Ascending aorta (tissue), 2 donors: ENCODE measurements at places on chromosomes 12 and 14.

DNA sequence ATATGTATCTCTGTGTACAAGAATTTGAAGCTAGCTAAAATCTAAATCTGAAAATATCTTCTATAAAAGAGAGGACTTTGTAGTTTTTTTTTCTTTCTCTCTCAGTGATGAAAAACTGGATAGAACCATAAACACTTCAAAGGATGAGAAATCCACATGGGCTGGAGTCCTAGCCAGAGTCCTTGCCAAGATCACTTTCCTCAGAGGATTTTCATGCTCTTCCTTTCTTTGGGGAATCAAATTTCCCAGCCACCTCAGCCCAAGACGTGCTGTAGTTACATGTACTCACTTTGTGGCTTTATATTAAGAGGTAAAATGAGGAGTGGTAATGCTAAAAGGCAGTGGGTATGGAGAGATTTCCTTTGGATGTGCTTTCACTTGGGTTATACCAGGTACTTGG lies 110.3 kb downstream of the SLC38A1 start:
- no peak overlapping the region for H3K27ac ChIP-seq
- no peaks in the 10 kb centered on the region for H3K36me3 ChIP-seq
- DNase-seq, result no peak
- peaks cover 3% of the 10 kb centered on the region for H3K4me1 ChIP-seq
- H3K27me3 ChIP-seq, result no peaks in the 10 kb centered on the region

- no peak for DNase-seq
- no peaks in the 10 kb centered on the region for H3K27me3 ChIP-seq
- H3K36me3 ChIP-seq, result no peaks in the 10 kb centered on the region
- no peak overlapping the region for H3K4me3 ChIP-seq
Measured at GRCh38 chr12:124694250-124694649, 126.8 kb upstream of the NCOR2 start.

DNA sequence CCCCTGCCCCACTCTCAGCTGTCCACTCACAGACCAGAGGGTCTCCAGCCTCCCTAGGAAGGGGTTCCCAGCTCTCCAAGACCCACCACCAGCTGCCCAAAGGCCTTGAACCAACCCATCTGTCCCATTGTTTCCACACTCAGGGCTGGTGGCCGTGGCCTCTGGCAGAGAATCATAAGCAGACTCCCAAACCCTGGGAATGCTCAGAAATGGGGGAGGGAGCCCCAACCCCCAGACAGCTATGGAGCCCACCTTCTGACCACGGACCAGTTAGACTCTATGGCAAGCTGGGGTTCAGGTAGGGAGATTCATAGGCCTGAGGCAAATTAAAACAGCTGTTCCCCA lies 280.0 kb downstream of the DPF3 start:
- H3K36me3 ChIP-seq, result no peaks in the 10 kb centered on the region
- no peak overlapping the region for H3K27ac ChIP-seq
- peaks cover 8% of the 10 kb centered on the region for H3K4me1 ChIP-seq
- no peak for DNase-seq
- H3K4me3 ChIP-seq, result no peak overlapping the region

DNA sequence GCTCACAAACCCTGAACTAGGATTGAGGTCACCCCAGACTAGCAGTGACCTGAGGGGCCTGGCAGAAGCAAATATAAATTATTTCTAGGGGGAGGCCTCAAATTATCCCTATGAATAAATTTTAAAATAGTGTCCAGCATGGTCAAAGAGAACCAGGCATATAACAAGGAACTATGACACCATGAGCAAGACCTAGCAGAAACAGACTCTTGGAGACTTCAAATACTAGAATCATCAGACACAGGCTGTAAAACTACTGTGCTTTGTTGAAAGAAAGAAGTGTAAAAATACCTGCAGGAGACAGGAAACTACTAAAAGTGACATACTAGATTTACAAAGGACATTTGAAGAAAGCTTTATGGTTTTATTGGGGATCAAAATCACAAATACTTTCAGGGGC lies 3.2 kb upstream of the BCL7A start:
- no peaks in the 10 kb centered on the region for H3K27me3 ChIP-seq
- no peaks in the 10 kb centered on the region for H3K4me1 ChIP-seq
- no peak overlapping the region for H3K4me3 ChIP-seq
- no peak for DNase-seq
- no peak overlapping the region for H3K27ac ChIP-seq

- no peak overlapping the region for H3K4me3 ChIP-seq
- DNase-seq, result no peak
- H3K36me3 ChIP-seq, result no peaks in the 10 kb centered on the region
- H3K27me3 ChIP-seq, result no peaks in the 10 kb centered on the region
Measured at GRCh38 chr12:32151552-32151951, 44.9 kb downstream of the BICD1 start.

DNA sequence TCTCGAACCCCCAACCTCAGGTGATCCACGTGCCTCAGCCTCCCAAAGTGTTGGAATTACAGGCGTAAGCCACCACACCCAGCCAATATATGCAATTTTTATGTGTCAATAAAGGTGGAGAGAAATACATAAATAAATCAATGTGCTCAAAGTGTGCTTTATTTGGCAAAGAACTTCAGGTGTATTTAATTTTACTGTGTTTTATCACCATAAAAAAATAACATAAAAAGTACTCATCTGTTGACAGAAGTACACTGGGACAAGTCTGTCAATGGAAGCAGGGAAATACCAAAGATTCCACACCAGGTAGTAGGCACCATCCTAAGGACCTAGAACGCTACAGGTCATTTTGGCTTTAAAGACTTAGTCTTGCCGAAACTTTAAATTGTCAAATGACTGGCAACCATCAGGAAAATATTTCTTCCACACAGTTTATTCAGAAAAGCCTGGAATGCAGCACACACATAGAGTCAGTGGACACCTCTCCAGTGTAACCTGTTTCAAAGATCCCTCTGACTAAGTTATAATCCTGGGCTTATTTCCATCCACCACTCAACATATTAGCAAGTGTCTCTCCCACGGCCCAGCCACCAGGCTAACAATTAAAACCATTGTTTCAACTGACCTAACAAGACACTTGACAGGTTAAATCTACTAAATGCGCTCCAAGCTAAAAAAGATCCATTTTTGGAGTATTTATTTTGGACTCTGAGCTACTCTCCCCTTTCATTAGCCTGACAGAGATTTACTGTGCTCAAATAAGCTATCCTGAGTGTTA lies 4.2 kb downstream of the ERO1A start:
- DNase-seq, result no peak
- H3K4me3 ChIP-seq, result no peak overlapping the region
- peaks cover 3% of the 10 kb centered on the region for H3K4me1 ChIP-seq
- H3K27ac ChIP-seq, result no peak overlapping the region
- H3K36me3 ChIP-seq, result no peaks in the 10 kb centered on the region

DNA sequence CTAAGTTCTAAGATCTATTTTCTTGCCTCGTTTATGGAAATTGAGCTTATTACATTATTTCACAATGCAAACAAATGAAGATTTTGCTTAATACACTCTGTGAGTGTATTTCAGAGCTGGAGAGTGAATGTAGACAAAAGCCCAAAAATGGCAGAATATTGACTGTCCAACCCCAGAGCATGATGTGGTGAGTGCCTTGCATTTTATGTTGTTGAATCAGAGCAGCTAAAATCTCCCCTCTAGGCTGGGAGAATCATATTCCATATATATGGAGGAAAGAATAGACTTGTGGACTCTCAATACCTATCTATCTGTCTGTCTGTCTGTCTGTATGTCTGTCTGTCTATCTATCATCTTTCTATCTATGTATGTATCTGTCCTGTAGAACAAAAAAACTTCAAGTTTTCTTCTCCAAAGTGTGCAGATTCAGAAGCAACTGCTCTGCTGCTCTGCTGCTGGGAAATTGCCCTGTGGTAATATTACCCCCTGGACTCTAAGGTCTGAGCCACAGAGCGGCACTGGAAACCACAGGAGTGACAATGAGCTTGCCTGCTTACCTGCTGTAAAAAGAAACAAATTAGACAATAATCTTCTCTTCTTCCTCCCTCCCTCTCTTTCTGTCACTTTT lies 209.4 kb upstream of the PRICKLE1 start:
- no peak for DNase-seq
- H3K27me3 ChIP-seq, result no peaks in the 10 kb centered on the region
- no peaks in the 10 kb centered on the region for H3K36me3 ChIP-seq
- no peak overlapping the region for H3K27ac ChIP-seq
- H3K4me1 ChIP-seq, result no peaks in the 10 kb centered on the region

- DNase-seq, result no peak
- no peaks in the 10 kb centered on the region for H3K4me1 ChIP-seq
- H3K4me3 ChIP-seq, result no peak overlapping the region
- H3K27me3 ChIP-seq, result no peaks in the 10 kb centered on the region
- H3K27ac ChIP-seq, result no peak overlapping the region
- H3K36me3 ChIP-seq, result no peaks in the 10 kb centered on the region
Measured at GRCh38 chr12:104026841-104027599, 23.0 kb downstream of the GLT8D2 start.

- no peaks in the 10 kb centered on the region for H3K4me1 ChIP-seq
- H3K27ac ChIP-seq, result no peak overlapping the region
- H3K36me3 ChIP-seq, result no peaks in the 10 kb centered on the region
- H3K27me3 ChIP-seq, result no peaks in the 10 kb centered on the region
Measured at GRCh38 chr12:17511369-17511768, 578.6 kb downstream of the RERGL start.

DNA sequence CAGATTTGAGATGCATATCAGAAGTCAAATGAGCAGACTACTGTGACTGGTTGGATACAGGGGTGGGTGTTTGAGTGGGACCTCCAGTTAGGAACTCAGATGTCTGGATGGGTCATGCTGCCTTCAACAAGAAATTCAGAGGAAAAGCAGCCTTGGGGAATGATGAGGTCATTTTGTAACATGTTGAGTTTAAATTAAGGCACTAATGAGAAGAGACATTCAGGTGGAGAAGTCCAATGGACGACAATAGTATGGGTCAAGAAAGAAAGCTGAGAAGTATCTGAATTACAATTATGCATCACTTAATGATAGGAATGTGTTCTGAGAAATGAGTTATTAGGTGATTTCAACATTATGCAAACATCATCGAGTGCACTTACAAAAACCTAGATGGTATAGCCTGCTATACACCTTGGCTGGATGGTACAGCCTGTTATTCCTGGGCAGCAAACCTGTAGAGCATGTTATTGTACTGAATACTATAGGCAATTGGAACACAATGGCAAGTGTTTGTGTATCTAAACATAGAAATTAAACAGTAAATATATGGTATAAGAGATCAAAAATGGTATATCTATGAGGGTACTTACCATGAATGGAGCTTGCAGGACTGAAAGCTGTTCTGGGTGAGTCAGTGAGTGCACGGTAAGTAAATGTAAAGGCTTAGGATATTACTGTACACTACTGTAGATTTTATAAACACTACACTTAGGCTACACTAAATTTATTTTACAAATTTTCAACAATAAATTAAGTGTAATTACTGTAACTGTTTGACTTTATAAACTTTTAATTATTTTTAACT lies 414.7 kb downstream of the RAD51B start:
- no peaks in the 10 kb centered on the region for H3K27me3 ChIP-seq
- H3K4me1 ChIP-seq, result peaks cover 25% of the 10 kb centered on the region

- H3K27ac ChIP-seq, result no peak overlapping the region
- no peaks in the 10 kb centered on the region for H3K36me3 ChIP-seq
- no peak for DNase-seq
- H3K4me3 ChIP-seq, result no peak overlapping the region
Measured at GRCh38 chr12:119044094-119044493, 62.8 kb downstream of the SRRM4 start.

DNA sequence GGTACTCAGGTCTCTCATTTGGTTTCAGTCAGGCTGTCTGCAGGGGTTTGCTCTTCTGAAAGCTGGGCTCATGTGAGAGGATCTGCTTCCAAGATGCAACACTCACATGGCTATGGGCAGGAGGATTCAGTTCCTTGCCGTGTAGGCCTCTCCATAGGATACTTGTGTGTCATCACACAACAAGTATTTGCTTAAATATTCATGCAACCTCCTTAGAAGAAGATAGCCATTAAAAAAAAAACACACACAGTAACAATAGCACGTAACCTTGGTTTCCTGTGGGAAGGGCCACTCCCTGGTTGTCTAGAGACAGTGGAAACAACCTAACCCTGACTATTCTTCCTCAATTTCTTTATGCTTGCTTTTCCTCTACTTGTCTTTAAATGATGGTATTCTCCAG lies 31.8 kb upstream of the CLEC4E start:
- no peak for DNase-seq
- no peaks in the 10 kb centered on the region for H3K4me1 ChIP-seq
- H3K27me3 ChIP-seq, result no peaks in the 10 kb centered on the region
- no peaks in the 10 kb centered on the region for H3K36me3 ChIP-seq

- no peaks in the 10 kb centered on the region for H3K27me3 ChIP-seq
- DNase-seq, result no peak
- H3K4me1 ChIP-seq, result peaks cover 5% of the 10 kb centered on the region
- H3K36me3 ChIP-seq, result no peaks in the 10 kb centered on the region
- no peak overlapping the region for H3K27ac ChIP-seq
Measured at GRCh38 chr14:54589076-54589475, 22.1 kb downstream of the SAMD4A start.

DNA sequence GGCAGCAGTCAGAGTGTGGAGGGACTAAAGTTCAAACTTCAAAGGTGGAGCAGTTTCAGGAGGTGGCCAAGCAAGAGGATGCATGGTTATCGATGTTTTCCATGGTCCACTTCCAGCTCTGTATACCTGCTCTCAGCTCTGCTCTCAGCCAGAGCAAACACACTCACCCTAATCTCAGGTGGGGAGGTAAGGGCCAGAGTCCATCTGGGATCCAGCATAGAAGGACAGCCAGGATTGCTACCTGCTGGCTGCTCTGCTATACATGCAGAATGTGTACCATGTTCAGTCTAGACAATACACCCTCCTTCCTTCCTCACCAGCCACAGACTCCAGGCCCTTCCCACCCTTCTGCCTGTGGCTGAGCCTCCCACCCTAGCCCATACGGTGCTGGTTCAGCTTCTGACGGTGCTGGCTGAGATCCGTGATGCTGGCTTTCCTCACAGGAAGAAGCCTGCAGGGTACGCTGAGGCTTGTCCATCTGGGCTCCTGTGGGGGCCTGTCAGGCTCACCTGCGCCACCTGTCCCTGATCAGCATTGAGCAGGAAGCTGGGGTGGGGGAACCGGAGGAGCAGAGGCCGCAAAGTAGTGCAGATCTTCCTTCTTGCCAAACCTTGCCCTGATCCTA lies 2.4 kb downstream of the CBLN3 start:
- peak; percentile 58 for DNase-seq
- no peak overlapping the region for H3K27ac ChIP-seq
- H3K4me3 ChIP-seq, result no peak overlapping the region
- no peaks in the 10 kb centered on the region for H3K36me3 ChIP-seq
- no peaks in the 10 kb centered on the region for H3K27me3 ChIP-seq
- peaks cover 22% of the 10 kb centered on the region for H3K4me1 ChIP-seq
